Right renal pelvis (tissue), 4 donors: ENCODE measurements at places on chromosomes 2 and 18. TPM values are rescaled to one million over a fixed set of nuclear protein-coding genes. Genes with fewer than 3 reads are reported as not detected.

The CHST9 gene
- 4.5 TPM for polyA plus RNA-seq

The TTC32 gene
- 52.7 TPM for polyA plus RNA-seq

The DNPEP gene
- polyA plus RNA-seq: 59.1 TPM

The ZNF512 gene
- polyA plus RNA-seq: 79.6 TPM

The MC4R gene
- polyA plus RNA-seq: 0.17 TPM

The TEKT4 gene
- polyA plus RNA-seq: 0.25 TPM

- no peak for DNase-seq
These were observed 49.9 kb downstream of the CRACDL start for GRCh38 chr2:98886066-98886554.

DNA sequence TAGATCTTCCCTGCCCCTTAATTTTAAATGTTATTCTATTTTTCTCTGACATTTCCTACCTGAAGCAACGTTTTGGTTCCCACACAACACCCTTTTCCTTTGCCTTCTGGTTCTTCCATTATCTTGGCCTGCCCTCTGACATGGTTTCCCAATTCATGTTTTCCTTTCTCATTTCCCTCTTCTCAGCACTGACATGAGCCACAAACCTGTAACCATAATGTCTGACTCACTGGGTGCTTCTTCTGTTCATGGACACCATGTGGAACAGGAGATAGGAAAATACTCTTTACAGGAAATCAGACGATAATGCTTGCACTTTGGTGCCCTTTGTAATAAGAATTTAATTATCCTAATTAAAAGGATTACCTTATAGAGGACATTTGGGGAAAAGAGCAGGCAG lies 142.0 kb downstream of the ZEB2 start:
- no peak for DNase-seq

DNA sequence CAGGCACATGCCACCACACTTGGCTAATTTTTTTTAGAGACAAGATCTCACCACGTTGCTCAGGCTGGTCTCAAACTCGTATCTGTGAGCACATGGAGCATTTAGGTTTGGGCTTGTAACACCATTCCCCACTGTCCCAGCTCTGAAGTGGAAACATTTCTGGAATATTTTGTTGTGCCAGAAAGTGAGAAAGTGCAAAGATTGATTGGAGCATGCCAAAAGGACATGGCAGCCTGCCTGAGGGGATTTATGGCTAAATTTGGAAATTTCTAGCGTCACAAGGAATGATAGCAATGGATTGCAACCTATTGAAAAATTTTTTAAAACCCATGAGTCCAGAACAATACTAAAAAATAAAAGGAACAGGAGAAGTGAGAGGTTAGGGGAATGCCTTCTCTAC lies 136.8 kb downstream of the ESCO1 start:
- no peak for DNase-seq

DNA sequence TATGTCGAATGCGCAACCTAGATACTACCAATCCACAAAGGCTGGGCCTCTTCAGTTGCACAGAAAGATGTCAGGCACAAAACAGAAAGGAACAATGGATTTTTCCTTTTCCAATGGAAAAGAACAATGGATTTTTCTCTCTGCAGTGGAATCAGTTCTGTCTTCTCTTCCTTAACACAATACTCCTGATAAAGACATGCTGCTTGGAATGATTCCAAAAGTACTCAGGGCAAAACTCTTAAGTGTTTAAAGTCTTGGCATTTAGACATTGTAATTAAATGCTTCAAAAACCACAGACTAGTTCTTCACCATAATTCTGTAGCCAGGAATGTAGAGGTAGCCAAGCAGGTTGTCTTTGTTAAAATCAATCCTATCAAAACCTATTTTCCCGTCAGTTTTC lies 46.7 kb upstream of the FLACC1 start:
- DNase-seq: no peak

- no peak for DNase-seq
These were observed 216.0 kb upstream of the HAAO start for GRCh38 chr2:43008388-43008787.

- no peak for DNase-seq
These were observed 258.2 kb upstream of the THUMPD2 start for GRCh38 chr2:40037303-40037702.

DNA sequence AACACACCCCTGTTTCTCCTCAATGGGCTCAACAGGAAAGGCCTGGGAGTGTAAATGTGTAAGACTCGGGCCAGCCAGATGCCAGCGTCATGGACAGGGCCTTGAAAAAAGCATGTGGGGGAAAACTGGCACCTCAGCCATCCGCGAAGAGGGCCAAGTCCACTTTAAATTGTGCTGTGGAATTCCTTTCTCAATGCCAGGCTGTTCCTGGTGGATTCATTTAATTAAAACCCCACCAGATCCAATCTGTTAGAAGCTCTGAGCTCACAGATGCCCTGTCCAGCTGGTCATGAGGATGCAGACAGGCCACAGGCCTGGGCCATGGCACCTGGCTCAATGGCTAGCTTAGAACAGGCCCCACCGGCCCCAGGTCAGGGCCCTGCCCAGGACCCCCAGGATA lies 24.8 kb downstream of the KCNK3 start:
- DNase-seq: no peak

- DNase-seq: no peak
These were observed 251.7 kb downstream of the NDUFA10 start for GRCh38 chr2:239773228-239774141.

GRCh38 chr2:124585277-124585676 lies 560.2 kb downstream of the CNTNAP5 start:
- DNase-seq: no peak

DNA sequence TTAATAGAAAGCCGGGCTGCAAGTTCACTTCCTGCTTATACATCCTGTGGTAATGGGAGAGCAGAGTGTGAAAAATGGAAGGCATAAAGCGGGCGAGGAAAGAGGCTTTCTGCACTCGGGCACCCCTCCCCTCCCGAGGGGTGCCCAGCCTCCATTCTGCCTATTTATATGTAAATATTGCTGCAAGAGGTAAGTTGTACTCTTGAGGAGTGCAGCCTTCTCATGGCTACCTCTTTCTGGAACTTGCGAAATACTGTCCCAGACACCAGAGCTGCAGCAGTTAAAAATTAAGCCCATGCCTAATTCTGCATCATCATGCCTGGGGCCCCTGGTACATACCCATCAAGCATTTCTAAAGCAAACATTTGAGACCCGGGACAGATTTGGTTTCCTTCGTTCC lies 156.0 kb downstream of the GBX2 start:
- DNase-seq: no peak

GRCh38 chr2:17815468-17816184 lies 634 bp upstream of the MSGN1 start:
- DNase-seq: no peak

GRCh38 chr18:12577848-12578247 lies 80.1 kb downstream of the SPIRE1 start:
- no peak for DNase-seq

DNA sequence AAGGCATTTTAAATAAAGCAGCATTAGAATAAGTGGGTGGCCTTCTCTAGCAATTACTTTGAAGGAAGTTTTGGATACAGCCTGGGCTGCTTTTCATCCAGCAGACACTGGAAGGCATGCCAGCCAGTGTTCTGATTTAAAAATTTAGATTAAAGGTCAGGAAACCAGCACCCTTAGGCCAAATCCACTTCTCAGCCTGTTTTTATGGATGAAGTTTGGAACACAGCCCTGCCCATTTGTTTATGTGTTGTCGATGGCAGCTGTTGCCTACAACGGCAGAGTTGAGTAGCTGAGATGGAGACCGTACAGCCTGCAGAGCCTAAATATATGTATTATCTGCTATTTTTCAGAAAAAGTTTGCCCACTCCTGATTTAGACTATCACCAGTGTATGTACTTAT lies 313.6 kb upstream of the ACVR2A start:
- no peak for DNase-seq

- DNase-seq: no peak
These were observed 3.5 kb downstream of the NEDD4L start for GRCh38 chr18:58047556-58047882.

DNA sequence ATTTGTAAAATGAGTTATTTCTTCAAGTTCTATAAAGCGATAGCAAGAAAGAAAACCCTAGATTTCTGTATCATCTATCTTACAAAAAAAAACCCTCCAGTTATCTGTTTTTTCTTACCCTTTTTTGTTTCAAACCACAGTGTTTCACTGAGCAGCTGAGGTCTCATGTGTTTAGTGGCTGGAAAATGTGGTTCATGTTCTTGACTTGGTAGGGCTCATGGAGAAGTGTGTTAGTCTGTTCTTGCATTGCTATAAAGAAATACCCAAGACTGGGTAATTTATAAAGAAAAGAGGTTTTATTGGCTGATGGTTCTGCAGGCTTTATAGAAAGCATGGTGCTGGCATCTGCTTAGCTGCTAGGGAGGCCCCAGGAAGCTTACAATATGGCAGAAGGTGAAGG lies 147.3 kb upstream of the NABP1 start:
- DNase-seq: no peak

DNA sequence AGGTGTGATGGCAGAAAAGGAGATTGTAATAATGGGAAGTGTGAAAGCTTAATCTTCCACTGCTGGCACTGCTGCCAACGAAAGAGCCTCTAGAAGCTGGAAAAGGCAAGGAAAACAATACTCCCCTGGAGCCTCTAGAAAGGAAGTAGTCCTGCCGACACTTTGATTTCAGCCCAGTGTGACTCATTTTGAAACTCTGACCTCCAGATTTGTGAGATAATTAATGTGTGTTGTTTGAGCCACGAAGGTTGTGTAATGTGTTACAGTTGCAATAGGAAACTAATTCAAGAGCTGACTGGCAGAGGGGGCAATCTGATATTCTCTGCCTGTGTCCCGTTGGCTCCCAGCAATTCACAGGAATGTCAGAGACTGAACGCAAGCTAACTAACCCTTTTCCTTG lies 219.2 kb upstream of the UBE2E3 start:
- DNase-seq: no peak
